ENCODE measurements at places on chromosomes 2 and 18. TPM values are rescaled to one million over a fixed set of nuclear protein-coding genes. Genes with fewer than 3 reads are reported as not detected.

ALS2 gene
- total RNA-seq: 20.8 TPM

SKA1 gene
- total RNA-seq: 0.08 TPM

MEP1B gene
- total RNA-seq: 0.08 TPM

BOK gene
- 30.5 TPM for total RNA-seq

GRCh38 chr2:134271758-134272157 is 17.9 kb downstream of the MGAT5 start:
- no peaks in the 10 kb centered on the region for H3K27me3 ChIP-seq
- H3K4me3 ChIP-seq: no peak overlapping the region
- no peaks in the 10 kb centered on the region for H3K36me3 ChIP-seq
- H3K27ac ChIP-seq: no peak overlapping the region
- DNase-seq: no peak

GRCh38 chr18:31880186-31880898 is 62.6 kb downstream of the TRAPPC8 start:
- no peak overlapping the region for H3K4me3 ChIP-seq
- H3K36me3 ChIP-seq: peaks cover 7% of the 10 kb centered on the region
- DNase-seq: no peak
- no peaks in the 10 kb centered on the region for H3K4me1 ChIP-seq

Data from liver (tissue), 10 donors.